ENCODE measurements at places on chromosomes 4 and X.

GRCh38 chr4:41873380-41874295 lies 61.6 kb upstream of the TMEM33 start:
- DNase-seq: peak; percentile 82

GRCh38 chr4:98516042-98516440 lies 142.4 kb downstream of the TSPAN5 start:
- no peak for DNase-seq

DNA sequence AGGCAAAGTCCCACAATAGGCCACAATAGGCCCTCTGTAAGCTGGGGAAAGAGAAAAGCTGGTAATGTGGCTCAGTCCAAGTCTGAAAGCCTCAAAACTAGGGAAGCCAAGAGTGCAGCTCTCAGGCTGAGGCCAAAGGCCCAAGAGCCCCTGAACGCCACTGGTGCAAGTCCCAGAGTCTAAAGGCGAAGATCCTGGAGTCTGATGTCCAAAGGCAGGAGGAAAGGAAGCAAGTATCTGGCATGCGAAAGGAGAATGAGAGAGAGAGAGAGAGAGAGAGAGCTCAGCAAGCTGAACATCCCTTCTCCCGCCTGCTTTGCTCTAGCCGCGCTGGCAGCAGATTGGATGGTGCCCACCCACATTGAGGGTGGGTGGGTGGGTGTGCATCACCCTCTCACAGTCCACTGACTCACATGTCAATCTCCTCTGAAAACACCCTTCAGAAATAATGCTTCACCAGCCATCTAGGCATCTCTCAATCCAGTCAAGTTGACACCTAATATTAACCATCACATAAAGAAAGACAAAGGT lies 30.9 kb upstream of the ELF2 start:
- no peak for DNase-seq

DNA sequence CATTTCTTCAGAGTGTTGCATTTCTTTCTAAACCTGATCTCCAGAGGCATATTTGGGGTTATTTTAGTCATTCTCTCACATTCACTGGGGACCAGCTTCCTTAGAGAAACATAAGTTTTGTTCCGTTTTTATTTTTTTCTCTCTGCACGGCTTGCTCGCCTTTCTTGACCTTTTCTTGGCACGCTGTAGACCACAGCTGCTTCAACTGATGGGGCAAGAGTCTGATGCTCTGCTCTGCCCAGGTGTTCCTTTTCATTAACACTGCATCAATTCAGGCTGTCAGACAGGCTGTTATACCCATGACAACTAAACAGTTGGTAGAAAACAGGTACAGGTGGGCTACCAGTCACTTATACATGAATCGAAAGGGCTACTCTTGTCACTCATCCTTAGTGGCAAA lies 682.2 kb upstream of the DIAPH2 start:
- DNase-seq: no peak

DNA sequence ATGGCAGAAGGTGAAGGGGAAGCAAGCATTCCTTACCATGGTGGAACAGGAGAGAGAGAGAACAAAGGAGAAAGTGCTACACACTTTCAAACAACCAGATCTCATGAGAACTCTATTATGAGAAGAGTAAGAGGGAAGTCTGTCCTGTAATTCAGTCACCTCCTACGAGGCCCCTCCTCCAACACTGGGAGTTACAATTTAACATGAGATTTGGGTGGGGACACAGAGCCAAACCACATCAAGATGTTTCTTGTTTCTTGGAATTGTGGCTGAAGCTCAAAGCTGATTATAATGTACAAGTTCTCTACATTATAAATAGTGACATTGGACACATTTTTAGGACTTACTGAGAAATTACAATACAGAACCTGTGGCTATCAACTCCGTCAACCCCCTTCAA lies 29.5 kb upstream of the TAPT1 start:
- DNase-seq: no peak

DNA sequence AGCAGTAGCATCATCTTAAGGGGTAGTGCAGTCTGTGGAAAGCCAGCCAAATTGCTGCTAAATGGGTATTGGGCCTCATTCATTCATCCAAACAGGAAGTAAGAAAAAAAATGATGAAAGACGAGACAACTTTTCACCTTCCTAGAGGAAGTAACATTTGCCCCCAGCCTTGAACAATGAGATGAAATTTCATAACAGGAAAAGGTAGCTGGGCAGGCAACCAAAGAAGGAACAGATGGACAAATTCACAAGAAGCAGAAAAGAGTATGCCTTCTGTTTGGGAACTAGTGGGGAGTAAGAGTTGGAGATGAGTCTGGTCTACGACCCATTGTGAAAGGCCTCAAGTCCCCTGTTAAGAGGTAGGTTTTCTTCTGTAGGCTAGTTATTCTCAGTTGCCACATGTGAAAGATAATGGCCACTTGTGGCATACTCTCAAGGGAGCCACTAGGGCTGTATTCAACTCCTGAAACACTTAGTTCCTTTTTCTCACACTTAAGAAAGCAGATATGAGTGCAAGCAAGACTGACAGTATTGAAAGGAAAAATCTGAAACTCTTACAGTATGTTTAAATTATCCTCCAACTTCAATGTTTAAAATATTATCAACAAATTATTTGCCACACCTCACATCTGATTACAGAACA lies 190.4 kb downstream of the AR start:
- no peak for DNase-seq

GRCh38 chrX:45667666-45668065 lies 467.0 kb upstream of the DIPK2B start:
- no peak for DNase-seq
